ENCODE measurements at places on chromosomes 4 and X. TPM values are rescaled to one million over a fixed set of nuclear protein-coding genes. Genes with fewer than 3 reads are reported as not detected.

The TLR8 gene
- total RNA-seq, result not detected

The ALPK1 gene
- 0.65 TPM for total RNA-seq

The SSX4B gene
- total RNA-seq, result not detected

The ADGRL3 gene
- total RNA-seq, result not detected

The FGFR3 gene
- total RNA-seq, result 1.3 TPM

The CLCN4 gene
- 4.9 TPM for total RNA-seq

The SPATA18 gene
- total RNA-seq, result 1.3 TPM

The SYP gene
- total RNA-seq, result 0.17 TPM

The TRAM1L1 gene
- total RNA-seq, result 0.22 TPM

The PAGE5 gene
- total RNA-seq, result not detected

The SHOX gene
- total RNA-seq, result under 0.01 TPM

The TSPAN7 gene
- total RNA-seq, result 25.1 TPM

The NOX1 gene
- not detected for total RNA-seq

The PPP1R2C gene
- not detected for total RNA-seq
